ENCODE measurements at places on chromosomes 1 and 21.

- DNase-seq = peak; percentile 97
These were observed at the start of gene HES4 for GRCh38 chr1:999725-1000356. TSS of gene HES4 (minus strand) at chr1:1000097. CDS start at chr1:999973, 124 bp downstream.

DNA sequence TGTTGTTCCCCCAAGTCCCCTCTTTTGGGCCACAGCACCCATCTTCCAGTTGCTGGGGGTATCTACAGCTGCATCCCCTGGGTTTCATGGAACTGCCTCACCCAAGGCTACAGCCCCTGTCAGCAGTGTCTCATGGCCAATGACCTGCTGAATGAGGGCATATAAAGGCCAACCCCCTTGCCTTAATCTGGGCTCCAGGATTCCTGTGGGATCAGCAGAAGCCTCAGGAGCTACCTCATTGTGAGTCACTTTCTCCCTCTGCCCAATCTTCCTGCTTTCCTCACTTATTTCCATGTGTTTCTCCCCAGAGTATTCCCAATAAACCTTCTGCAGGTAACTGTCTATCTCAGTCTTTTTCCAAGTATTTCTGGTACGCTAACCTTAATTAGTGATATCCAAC lies 37.3 kb upstream of the SYT14 start:
- DNase-seq = no peak

DNA sequence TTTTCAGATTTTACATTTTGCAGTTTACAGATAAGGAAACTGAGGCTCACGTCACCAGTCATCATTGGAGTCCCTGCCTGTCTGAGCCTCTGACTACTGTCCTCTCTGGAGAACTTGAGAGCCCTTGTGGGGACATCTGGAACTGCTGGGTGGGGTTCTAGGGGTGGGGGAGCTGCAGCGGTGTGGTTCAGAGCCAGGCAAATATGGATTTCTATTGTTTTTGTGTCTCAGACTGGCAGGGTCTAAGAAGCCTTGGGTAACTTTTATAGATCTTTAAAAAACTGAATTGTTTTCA lies 46.9 kb downstream of the IER5 start:
- DNase-seq = peak; percentile 56

DNA sequence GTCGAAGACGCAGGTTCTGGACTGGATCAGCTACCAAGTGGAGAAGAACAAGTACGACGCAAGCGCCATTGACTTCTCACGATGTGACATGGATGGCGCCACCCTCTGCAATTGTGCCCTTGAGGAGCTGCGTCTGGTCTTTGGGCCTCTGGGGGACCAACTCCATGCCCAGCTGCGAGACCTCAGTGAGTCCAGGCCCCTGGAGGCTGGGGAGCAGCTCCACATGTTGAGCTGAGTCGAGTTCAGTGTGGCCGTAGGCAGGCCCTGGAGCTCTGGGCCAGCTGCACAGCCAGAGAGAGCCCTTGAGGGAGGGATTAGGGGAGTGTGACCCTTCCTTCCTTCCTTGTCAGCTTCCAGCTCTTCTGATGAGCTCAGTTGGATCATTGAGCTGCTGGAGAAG lies 1.6 kb downstream of the ELF3 start:
- DNase-seq = no peak

GRCh38 chr1:53078333-53079101 lies 16.5 kb downstream of the PODN start:
- DNase-seq = no peak

GRCh38 chr1:2300004-2300771 lies 72.1 kb downstream of the SKI start:
- DNase-seq = no peak

GRCh38 chr1:217105437-217105836 lies 382.2 kb upstream of the ESRRG start:
- DNase-seq = no peak

GRCh38 chr1:210582205-210582970 lies 253.7 kb downstream of the HHAT start:
- no peak for DNase-seq

DNA sequence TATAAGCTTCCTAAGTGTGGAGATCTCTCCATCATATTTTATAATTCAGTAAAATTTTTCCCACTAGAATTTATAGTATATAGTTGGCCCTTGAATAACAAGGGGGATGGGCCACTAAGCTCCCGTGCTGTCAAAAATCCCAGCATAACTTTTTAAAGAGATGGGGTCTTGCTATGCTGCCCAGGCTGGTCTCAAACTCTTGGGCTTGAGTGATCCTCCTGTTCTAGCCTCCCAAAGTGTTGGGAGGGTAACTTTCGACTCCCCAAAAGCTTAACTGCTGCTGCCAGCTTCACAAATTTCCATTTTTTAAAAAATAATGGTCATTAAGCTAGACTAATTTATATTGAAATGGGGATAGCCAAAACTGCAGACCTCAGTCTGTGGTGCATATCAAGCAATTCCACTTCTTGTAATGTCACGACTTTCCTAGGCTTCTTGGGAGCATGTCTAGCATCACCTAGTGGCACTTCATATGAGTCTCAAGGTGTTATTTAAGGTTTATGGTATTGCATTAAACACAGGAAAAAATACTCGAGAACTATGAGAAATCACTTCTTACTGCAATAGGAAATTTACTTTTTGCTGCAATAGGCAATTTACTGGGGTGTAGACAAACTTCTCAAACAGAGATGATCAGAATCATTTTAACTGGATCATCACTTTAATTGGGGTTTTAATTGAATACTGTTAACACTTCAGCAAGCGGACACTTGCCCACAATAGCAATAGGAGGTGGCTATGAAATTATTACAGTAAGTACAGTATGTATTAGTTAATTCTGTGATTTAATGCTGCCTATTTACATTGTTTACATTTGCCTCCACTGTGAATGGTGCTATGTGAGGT lies 19.3 kb upstream of the ACTA1 start:
- peak; percentile 22 for DNase-seq

- DNase-seq = no peak
These were observed 97.0 kb downstream of the DISP1 start for GRCh38 chr1:222911866-222912265.

DNA sequence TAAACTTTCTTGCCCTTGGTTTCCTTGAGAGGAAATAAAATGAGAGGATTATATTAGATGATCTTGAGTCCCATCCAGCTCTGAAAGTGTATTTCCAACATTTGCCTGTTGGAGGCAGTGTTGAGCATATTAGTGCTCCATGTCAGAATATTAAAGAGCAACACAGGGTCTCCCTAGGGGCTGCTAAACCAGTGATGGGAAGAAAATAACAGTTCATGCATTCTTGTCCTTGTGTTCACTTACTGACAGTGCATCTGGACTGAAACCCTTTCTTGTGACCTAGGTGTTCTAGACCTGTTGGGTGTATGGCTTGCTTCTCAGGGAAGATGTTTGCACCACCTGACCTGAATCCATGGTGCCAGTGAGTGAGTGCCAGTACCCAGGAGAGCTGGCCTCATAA lies 124.7 kb upstream of the KIAA0040 start:
- peak; percentile 25 for DNase-seq

Measured in eye (tissue), 1 donor.